ENCODE measurements at places on chromosomes 7 and 10. TPM values are rescaled to one million over a fixed set of nuclear protein-coding genes. Genes with fewer than 3 reads are reported as not detected.

- no peaks in the 10 kb centered on the region for H3K36me3 ChIP-seq
- DNase-seq: no peak
- no peak overlapping the region for H3K4me3 ChIP-seq
- no peaks in the 10 kb centered on the region for H3K4me1 ChIP-seq
These were observed 472.0 kb upstream of the AKR1E2 start for GRCh38 chr10:4353964-4354363.

GRCh38 chr7:124208173-124208572, 175.3 kb upstream of the TMEM229A start:
- H3K4me1 ChIP-seq: no peaks in the 10 kb centered on the region
- DNase-seq: no peak
- no peak overlapping the region for H3K4me3 ChIP-seq
- H3K27me3 ChIP-seq: no peaks in the 10 kb centered on the region
- no peak overlapping the region for H3K27ac ChIP-seq
- no peaks in the 10 kb centered on the region for H3K36me3 ChIP-seq

The NKX1-2 gene
- total RNA-seq: not detected

DNA sequence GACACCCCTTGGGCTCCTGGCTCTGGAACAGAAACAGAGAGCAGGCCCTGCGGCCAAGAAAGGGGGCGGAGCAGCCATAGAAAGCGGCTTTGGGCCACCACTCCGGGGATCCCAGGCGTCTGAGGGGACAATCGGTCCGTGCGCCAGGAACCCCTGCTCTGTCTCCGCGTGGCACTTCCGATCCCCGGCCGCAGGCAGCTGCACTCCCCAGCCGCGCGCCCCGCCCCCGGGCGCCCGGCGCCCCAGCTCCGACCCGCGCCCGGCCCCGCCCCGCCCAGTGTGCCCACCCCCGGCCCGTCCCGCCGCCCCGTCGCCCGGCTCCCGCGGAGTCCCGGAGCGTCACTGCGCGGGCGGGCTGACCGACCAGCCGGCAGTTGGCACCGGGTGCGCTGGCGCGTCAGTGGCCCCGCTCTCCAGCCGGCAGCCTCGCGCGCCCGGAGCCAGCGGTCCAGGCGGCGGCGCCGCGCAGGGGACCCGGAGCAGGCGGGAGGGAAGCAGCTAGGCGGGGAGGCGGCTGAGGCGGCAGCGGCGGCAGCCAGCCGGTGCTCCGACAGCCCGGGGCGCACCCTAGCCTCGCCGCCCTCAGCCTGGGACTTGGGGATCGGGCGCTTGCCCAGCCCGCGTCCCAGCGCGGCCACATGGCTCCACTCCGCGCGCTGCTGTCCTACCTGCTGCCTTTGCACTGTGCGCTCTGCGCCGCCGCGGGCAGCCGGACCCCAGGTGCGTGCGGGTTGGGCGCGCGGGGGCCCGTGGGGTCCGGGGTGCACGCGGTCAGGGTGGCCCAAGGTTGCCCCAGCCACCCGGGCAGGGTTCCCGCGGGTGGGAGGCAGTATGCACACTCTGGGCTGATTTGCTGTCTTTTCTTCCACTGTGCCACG, at the start of gene ADAMTS14:
Gene ADAMTS14, plus strand, starts transcription at position 342 of the 878 bp plus-strand sequence. Its CDS starts 297 bp downstream, at position 639.
- peaks cover 3% of the 10 kb centered on the region for H3K27me3 ChIP-seq
- no peaks in the 10 kb centered on the region for H3K4me1 ChIP-seq
- H3K27ac ChIP-seq: no peak within 1 kb of the TSS
- peak; percentile 57 for DNase-seq

DNA sequence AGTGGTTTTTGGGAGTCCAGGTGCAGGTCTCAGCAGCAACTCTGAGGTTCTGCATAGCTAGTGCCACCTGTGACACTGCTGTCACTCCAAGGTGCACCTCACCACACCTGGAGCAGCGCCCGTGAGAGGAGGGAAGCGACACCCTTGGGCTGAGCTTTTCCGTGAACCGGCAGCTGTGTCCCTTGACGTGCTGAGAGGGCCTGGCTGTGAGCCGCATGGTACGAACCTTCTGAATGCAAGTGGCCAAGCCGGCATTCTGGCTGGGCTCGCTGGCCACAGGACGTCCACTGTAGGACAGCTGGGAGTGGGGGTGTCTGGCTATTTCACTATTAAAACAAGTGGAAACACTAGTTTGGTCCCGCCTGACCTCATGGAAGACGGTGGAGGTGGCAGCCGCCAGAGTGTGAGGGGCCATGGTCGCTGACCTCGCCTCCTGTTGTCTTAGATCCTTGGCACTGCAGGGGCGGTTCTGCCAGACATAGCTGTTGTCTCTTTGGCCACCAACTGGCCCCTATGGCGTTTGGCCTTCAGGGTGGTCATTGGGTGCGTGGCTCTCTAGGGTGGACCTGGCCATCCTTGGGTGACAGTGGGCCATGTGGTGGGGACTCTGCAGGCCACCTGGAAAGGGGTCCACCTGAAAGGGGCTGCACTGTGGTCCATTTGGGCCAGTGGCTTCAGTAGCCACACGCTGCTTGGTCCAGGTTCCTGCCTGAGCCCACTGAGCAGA, 12.9 kb downstream of the INPP5A start:
- peak overlapping the region; percentile 57 for H3K27ac ChIP-seq
- H3K36me3 ChIP-seq: no peaks in the 10 kb centered on the region
- DNase-seq: no peak
- H3K4me1 ChIP-seq: peaks cover 52% of the 10 kb centered on the region
- no peak overlapping the region for H3K4me3 ChIP-seq

DNA sequence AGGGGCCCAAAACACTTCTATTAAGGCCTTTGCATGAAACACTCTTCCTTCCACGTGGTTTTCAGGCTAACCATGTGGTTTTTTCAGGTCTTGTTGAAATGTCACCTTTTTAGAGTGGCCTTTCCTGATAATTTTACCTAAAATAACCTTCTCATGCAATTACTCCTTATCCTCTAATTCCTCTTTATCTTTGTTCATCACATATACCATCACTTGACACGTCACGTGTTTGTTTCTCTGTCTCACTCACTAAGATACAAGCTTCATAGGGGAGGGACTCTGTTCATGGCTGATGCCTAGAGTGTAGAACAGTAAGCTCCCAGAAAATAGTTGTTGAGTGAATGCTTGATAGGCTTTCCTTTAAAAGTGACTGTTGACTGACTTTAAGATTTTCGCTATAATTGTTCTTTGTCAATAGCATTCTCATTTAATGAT, 63.7 kb downstream of the ST7 start:
- DNase-seq: no peak
- H3K27me3 ChIP-seq: no peaks in the 10 kb centered on the region
- H3K4me3 ChIP-seq: no peak overlapping the region
- no peaks in the 10 kb centered on the region for H3K36me3 ChIP-seq
- H3K4me1 ChIP-seq: no peaks in the 10 kb centered on the region

The MRC1 gene
- 3.3 TPM for total RNA-seq

GRCh38 chr7:45138433-45139267, 18.9 kb upstream of the RAMP3 start:
- H3K27me3 ChIP-seq: no peaks in the 10 kb centered on the region
- no peaks in the 10 kb centered on the region for H3K4me1 ChIP-seq
- no peak overlapping the region for H3K4me3 ChIP-seq
- DNase-seq: no peak
- H3K27ac ChIP-seq: no peak overlapping the region
- no peaks in the 10 kb centered on the region for H3K36me3 ChIP-seq
